ENCODE measurements at places on chromosomes 1 and 21. TPM values are rescaled to one million over a fixed set of nuclear protein-coding genes. Genes with fewer than 3 reads are reported as not detected.

DNA sequence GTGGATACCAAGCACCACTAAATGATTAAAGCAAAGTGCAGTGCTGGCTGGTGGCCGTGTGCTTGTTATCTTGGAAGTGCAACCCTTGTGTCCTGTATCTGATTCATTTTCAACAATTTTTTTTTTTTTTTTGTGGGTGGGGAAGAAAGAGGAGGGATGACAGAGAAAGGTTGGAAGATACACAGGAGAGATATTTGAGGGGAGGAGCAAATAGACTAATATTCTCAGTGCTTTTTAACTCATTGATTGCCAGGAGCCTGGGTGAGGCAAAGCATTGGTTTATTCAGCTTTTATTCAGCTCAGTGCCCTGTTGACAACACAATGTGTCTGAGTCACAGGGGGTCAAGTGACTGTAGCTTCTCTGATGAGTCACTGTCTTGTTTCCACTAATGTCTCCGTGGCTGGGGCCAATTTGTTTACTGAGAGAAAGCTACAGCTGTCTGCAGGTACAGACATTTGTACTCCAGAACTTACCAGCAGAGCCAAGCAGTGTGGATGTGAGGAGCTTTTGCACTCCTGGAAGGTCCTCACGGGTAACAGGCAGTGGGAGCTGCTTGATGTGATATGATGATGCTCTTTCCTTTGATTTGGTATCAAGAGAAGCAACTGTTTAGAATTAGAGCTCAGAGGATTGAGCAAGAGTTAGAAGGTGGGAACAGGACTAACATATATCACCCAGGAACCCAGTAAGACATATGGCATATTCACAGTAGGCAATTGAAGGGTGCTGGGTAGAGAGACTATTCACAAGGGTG, 23.6 kb upstream of the DNM3 start:
- no peak for DNase-seq

DNA sequence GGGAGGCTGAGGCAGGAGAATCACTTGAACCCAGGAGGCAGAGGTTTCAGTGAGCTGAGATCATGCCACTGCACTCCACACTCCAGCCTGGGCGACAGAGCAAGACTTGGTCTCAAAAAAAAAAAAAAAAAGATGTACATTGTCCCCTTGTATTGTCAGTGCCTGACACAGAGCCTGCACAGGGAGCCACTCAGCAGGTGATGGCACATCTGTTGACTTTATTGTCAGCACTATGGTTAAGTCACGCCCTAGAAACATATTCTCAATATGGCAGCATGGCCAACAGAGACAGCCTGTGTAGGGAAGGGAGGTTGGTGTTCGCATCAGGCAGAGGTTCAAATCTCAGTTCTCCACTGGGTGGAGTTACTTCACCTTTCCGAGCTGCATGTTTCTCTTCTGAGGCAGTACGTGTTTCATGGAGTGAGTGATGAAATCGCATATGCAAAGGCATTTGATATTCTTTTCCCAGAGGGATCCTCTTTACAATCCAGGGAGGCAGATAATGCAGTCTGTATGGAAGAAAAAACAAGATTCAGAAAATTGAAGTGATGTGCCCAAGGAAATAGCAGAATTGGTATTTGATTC, 20.6 kb downstream of the LAMC2 start:
- DNase-seq, result no peak

The CFAP57 gene
- not detected for total RNA-seq

DNA sequence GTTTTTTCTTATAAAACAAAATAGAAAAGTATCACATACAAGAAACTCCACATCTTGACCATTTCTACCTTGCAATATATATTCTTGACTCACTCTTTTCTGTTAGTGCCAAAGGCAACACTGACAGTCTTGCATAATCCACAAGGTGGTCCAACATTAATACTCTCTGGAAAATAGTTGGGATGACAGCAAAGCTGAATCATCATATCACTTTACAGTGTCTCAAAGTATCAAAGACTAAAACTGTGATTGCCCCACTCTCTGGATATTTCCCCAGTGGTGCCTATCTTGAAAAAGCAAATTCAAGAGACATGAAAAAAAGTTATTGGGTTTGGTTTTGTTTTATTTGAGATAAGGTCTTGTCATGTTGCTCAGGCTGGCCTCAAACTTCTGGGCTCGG, 14.6 kb upstream of the TGFBR3 start:
- no peak for DNase-seq

- no peak for DNase-seq
Observed at GRCh38 chr21:38761531-38761930, 44.2 kb upstream of the ETS2 start.

- no peak for DNase-seq
Observed at GRCh38 chr1:204275695-204276370, 62.0 kb upstream of the GOLT1A start.

The INKA2 gene
- total RNA-seq, result 28.5 TPM

GRCh38 chr1:91876040-91876470, 9.9 kb downstream of the TGFBR3 start:
- no peak for DNase-seq

DNA sequence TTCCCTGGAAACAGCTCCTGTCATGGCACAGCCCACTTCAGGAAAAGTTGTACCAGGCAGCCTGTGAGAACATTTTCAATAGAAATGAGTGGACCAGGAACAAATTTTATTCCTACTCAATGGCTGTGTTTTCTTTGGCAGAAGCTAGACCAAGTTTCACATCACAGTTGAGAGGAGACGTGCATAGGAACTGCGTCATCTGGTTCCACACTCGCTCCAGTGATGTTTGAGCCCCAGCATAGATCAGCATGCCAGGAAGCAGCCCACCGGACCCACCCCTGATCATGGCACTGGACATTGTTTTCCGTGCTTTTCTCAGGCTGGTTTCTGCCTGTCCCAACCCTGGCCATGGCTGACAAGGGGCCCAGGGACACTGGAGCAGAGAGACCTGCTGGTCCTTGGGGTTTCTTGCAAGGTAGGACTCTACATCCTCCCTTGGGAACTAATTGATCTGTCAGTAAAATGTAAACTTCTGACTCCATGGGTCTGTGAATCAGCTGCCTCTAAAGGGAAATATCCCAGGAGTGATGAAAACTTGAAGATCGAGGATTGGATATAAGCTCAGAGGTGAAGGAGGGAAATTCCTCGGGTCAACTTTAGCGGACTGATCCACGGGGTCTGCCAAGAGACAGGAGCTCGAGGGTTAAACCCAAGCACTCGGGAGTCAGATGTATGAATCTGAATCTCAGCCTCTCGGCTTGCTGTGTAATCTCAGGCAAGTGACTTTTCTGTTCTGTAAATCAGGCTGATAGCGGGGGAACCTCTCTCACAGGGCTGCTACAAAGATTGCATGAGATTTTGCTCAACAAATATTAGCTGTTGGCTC, 35.7 kb downstream of the NEK2 start:
- peak; percentile 15 for DNase-seq

- no peak for DNase-seq
Observed at GRCh38 chr1:154219541-154219940, 1.2 kb upstream of the UBAP2L start.

GRCh38 chr1:222339376-222339947, 208.4 kb downstream of the HHIPL2 start:
- DNase-seq, result no peak

DNA sequence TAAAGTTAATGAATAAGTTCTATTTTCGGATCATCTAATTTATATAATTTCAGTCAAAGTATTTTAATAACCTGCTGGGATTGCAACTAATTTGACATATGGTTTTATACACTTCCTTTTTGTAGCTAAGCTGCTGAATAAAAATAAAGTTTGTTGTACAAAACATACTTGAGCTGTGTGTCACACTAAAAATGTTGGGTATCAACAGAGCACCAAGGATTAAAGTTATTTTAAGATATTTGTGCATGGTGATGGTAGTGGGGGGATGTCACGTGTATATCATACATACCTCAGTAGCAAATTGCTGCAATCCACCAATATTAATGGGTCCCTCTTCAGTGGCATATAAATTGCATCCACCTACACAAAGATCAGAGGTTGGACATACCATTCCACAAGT, 199.6 kb downstream of the DPYD start:
- no peak for DNase-seq

DNA sequence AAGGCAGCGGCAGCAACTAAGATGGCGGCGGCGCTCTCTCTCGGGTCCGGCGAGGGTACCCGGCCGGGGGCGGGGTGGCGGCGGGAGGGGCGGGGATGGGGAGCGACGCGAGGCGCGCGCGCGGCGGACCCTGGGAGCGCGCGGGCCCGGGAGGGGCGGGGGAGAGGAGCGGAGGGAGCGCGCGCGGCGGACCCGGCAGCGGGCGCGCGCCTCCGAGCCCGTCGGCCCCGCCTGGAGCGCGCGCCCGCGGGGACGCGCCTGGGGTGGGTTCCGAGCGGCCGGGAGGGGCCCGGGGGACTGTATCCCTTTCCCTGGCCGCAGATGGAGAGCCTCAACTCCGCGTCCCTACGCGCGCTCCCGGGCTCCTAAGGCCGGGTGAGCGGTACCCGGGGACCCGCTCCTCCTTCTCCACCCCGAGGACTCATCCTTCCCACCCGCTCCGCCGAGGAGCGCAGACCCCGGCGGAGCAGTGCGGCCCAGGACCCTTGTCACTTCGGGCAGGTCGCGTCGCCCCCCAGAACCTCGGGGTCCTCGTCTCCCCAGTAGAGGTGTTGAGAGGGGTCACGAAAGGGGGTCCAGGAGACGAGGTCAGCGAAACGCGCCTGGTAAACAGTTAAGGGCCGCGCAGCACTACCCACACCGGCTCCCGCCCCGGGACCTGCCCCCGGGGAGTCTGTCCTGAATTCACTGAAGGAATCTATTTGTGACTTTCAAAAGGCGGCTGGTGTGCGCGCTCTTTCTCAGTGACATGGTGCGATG, at the start of gene CLSTN1:
Gene CLSTN1, minus strand, starts transcription at position 23 of the 759 bp plus-strand sequence. CDS start 232 bp downstream, outside the sequence.
- peak; percentile 95 for DNase-seq

- no peak for DNase-seq
Observed at GRCh38 chr1:6507037-6507428, 15.6 kb upstream of the PLEKHG5 start.

GRCh38 chr1:89081005-89081404, 16.0 kb upstream of the GBP1 start:
- no peak for DNase-seq

The TNNI3K gene
- 83.9 TPM for total RNA-seq

The MMP23B gene
- 36.2 TPM for total RNA-seq

The PLA2G5 gene
- total RNA-seq, result 65.6 TPM

DNA sequence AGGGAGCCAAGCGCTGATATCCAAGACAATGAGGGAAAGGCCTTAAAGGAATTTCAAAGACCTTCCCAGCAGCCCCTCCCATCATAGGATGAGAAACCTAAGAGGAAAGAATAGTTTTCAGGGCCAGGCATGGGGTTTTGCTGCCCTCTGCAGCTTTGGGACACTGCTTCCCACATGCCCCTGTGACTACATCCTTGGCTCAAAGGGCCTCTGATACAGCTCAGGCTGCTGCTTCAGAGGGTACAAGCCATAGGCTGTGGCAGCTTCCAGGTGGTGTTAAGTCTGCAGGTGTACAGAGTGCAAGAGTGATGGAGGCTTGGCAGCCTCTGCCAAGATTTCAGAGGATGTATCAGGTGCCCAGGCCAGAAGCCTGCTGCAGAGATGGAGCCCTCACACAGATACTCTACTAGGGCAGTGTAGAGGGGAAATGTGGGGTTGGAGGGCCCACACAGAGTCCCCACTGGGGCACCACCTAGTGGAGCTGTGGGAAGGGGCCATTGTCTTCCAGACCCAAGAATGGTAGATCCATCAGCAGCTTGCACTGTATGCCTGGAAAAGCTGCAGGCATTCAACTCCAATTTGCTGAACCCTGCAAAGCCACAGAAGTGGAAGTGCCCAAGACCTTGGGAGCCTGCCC, 125.8 kb downstream of the SLC45A1 start:
- no peak for DNase-seq

The PTTG1IP gene
- total RNA-seq, result 160 TPM

DNA sequence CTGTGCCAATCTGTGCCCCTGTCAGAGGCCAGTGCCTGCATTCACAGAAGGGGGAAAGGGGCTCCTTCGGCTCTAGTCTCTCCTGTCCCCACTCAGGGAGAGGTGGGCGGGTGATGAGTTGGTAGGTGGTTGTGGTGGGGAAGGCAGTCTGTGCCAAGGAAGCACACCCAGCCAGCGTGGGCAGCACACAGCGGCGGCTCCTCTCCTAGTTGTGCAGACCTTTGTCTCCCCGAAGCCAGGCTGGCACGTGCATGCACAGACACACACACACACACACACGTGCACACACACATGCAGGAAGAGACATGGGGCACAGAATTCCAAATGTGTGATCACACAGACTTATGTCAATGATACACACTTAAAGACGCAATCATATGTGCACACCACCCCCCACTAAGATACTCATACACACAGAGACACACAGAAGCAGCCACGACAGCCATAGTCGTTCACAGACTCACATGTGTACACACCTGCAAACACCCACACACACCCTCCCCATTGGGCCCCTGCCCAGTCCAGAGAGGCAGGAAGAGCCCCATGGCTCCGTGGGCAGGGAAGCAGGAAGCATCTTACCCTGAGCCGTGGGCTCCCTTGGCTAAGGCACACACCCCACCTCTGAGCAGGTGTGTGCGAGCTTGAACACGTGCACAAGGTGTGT, 16.4 kb downstream of the RIMS3 start:
- DNase-seq, result no peak

DNA sequence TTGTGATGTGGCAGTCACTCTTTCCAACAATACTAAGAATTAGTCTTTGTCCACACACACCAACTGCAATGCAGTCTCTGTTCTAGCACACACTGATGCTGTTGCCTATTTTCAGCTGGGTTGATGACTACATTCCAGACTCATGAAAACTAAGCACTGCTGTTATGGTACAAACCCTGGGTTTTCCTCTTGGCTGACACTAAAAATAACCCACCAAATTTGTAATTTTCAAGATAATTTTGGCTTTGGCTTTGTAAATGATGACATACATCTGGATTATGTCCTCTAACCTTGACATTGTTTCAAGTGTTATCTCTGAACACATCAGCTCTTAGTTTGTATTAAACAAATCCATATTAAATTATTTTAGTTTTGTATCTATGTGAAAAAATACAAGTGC, 444.8 kb downstream of the PTPRC start:
- no peak for DNase-seq

DNA sequence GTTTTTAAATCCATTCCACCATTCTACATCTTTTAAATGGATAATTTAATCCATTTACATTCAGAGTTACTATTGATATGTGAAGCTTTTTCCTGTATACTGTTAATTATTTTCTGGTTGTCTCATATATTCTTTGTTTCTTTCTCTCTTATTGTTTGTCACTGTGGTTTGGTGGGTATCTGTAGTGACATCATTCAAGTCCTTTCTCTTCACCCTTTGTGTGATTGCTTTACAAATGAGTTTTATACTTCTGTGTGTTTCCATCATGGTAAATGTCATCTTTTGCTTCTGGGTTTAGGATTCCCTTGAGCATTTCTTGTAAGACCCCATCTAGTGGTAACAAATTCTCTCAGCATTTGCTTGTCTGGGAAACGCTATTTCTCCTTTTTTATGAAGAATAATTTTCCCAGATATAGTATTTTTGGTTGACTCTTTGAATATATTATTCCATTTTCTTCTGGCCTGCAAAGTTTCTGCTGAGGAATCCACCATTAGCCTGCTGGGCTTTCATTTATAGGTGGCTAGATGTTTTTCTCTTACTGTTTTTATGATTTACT, 10.2 kb downstream of the LY9 start:
- no peak for DNase-seq
